ENCODE measurements at places on chromosomes 6 and 20.

GRCh38 chr6:75752365-75752764 is 3.3 kb downstream of the MYO6 start:
- DNase-seq, result no peak

DNA sequence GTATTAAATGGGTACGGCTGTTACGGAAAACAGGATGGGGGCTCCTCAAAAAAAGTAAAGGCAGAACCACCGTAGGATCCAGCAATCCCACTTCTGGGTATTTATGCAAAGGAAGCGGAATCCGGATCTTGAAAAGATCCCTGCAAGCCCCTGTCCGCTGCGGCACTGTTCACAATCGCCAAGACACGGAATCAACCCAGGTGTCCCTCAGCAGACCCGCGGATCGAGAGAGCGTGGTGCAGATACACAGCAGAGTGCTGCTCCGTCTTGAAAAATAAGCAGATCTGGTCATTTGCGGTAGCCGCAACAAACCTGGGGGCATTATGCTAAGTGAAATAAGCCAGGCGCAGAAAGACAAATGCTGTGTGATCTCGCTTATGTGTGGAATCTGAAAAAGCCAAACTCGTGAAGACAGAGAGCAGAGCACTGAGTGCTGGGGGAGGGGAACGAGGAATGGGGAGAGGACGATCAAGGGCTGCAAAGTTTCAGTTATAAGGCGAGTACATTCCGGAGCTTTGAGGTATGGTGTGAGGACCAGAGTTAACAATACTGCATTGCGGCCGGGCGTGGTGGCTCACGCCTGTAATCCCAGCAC is 41.3 kb downstream of the NTSR1 start:
- no peak for DNase-seq

- DNase-seq, result no peak
Measured at GRCh38 chr20:17622086-17622850, 52.4 kb downstream of the DSTN start.

DNA sequence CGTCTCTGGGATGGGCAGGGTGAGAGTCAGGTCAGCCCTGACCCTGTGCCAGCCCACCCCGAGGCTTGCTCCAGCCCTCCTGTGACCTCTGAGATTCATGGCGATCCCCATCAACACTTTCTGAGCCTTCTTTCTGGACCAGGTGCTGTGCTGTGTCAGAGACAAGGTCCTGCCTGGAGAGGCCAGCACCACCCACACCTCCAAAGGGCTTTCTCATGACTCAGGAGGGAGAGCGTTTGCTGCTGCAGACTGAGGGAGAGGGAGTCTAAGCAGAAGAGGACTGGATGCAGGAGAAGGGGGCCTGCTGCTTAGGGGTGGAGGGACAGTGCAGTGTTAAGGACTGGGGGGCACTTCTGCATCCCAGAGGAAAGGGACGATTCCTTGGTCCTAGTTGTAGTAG is 193.5 kb downstream of the LRFN2 start:
- no peak for DNase-seq

GRCh38 chr20:3238616-3239025 is 369 bp downstream of the SLC4A11 start:
- peak; percentile 75 for DNase-seq

- no peak for DNase-seq
Measured at GRCh38 chr6:41284726-41285125, 1.8 kb downstream of the TREM1 start.
